ENCODE measurements at places on chromosomes 5 and 9. TPM values are rescaled to one million over a fixed set of nuclear protein-coding genes. Genes with fewer than 3 reads are reported as not detected.

DNA sequence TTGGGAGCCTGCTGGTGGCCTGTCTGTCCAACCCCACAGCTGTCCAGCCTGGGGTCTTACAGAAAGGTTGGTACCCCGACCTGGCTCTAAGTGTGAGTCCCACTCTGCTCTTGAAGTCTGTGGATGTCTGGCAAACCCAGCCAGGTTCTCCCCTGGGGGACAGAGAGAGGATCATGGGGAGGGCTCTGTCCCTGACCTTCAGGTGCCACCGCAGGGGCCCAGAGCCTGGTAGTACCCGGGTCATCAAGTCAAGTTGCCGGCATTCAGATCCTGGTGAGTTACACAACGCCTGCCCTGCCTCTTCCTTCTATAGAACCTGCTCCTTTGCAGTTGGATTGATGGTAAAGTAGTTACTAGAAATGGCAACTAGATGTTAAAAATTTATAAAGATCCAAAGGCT lies 66.7 kb downstream of the ADAMTS2 start:
- no peak for DNase-seq
- H3K4me3 ChIP-seq: no peak overlapping the region
- no peaks in the 10 kb centered on the region for H3K27me3 ChIP-seq
- H3K36me3 ChIP-seq: no peaks in the 10 kb centered on the region

HACD4 gene
- total RNA-seq: 4.1 TPM

DNA sequence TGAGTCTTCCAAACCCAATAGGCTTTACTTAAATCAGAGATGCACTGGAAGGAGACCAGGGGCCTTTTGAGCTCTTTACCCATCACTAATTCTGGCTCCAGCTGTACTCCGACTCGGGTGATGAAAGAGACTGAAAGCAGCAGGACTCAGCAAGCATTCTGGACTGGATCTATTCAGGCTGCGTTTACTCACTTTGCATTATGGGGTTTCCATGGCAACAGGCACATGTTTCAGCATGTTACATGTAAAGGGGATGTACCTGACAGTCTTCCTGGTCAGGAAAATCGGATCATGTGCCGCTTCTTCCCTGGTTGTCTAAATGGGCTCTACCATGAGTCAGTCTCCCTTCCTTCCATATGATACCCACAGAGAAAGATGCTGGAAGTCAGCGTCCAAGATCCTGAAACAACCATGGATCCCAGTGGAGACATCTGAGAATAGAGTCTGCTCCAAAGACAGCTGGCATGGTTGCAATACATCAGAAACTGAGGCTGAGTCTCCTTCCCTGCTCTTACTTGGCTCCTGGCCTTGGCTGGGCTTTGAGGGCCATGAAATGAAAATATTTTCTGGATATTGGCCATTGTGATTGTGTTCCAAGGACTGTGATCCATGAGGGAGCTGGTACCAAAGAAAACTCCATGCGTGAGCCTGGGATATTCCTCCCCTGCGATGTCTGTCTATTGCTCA lies 102.5 kb upstream of the TNC start:
- no peaks in the 10 kb centered on the region for H3K4me1 ChIP-seq
- no peak overlapping the region for H3K4me3 ChIP-seq
- H3K36me3 ChIP-seq: no peaks in the 10 kb centered on the region
- no peak for DNase-seq
- no peak overlapping the region for H3K27ac ChIP-seq

DNA sequence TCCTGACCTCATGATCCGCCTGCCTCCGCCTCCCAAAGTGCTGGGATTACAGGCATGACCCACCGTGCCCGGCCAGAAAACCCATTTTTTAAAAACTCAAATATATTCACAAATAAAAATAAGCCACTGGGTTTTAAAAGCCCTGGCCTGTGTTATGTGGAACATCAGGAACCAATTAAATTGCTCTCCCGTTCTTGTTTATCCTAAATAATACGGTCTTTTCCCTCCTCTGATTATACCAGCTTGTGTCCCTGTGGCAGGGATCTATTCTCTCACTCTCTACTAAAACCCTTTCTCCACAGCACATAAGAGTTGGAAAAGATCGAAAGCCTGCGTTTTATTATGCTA lies 30.1 kb upstream of the LPAR1 start:
- H3K27ac ChIP-seq: peak overlapping the region; percentile 90
- no peaks in the 10 kb centered on the region for H3K27me3 ChIP-seq
- H3K4me3 ChIP-seq: no peak overlapping the region
- H3K36me3 ChIP-seq: no peaks in the 10 kb centered on the region
